Thymus (tissue), 14 donors: ENCODE measurements at places on chromosomes 2 and 18.

- DNase-seq = no peak
Measured at GRCh38 chr2:106284691-106285202, 90.6 kb upstream of the UXS1 start.

- no peak for DNase-seq
Measured at GRCh38 chr2:61470122-61470951, 550 bp downstream of the USP34 start.

GRCh38 chr2:58973811-58974281 lies 732.7 kb upstream of the FANCL start:
- DNase-seq = peak; percentile 16

- no peak for DNase-seq
Measured at GRCh38 chr2:191244350-191244749, 854 bp upstream of the MYO1B start.

- no peak for DNase-seq
Measured at GRCh38 chr2:112811841-112812306, 24.7 kb downstream of the IL1B start.

GRCh38 chr2:8142461-8142860 lies 539.4 kb upstream of the ID2 start:
- no peak for DNase-seq

DNA sequence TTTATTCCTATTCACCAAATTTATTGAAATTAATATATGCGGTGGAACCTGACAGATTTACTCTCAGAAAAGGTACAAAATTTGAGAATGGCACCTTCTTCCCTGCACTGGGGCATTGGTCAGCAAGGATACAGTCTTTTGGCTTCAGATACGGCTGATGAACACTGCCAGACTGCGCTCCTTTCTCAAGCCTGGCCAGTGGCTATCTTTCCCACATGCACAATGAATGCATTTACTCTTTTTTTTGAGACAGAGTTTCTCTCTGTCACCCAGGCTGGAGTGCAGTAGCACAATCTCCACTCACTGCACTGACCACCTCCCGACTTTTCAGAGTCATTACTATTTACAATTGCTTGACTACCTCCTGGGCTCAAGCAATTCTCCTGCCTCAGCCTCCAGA lies 61.6 kb downstream of the MOB4 start:
- DNase-seq = no peak

- no peak for DNase-seq
Measured at GRCh38 chr2:223915071-223915470, 30.1 kb downstream of the WDFY1 start.

- DNase-seq = no peak
Measured at GRCh38 chr2:174716785-174717184, 47.5 kb downstream of the CHRNA1 start.

GRCh38 chr18:78407466-78407844 lies 572.2 kb upstream of the SALL3 start:
- no peak for DNase-seq

DNA sequence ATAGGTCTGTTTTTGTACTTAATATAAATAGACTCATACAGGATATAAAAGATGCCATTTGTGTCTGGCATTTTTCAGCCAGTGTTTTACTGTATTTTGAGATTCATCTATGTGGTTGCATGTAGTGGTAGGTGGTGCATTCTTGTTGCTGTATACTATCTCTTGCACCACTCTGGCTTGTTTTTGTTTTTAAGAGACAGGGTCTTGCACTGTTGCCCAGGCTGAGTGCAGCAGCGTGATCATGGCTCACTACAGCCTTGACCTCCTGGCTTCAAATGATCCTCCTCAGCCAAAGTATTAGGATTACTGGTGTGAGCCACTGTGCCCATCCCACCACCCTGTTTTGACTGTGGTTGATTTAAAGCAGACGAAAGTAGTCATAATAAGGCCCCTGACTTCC lies 12.6 kb downstream of the HK2 start:
- DNase-seq = no peak

- no peak for DNase-seq
Measured at GRCh38 chr2:23449413-23449812, 64.4 kb downstream of the KLHL29 start.

DNA sequence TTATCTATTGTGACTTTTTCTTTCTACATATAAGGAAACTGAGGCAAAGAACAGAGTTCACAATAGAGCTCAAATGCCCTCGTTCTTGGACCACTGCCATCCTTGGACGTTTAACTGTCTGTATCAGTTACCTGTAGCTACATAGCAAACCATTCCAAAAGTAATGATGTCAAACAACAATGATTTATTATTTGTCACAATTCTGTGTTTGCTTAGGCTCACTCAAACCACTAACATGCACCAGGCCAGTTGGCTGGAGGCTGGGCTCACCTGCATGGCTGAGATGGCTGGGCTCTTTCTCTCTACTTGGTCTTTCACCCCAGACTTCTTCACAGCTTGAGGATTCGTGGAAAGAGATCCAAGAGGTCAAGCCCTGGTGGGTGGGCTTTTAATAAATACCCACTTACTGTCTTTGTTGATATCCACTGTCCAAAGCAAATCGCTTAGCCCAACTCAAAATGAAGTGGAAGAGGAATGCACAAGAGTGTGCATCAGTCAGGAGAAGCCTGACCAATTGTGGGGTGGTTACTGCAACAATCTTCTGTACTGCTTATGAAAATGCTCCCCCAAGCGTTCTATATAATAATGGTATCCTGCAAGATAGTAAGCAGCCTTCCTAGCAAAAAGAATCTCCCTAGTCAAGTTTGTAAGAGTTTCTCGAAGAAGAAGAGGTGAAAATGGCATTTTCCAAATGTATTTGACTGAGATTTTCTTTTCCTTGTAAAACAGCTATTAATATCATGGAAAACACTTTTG lies 163.5 kb upstream of the NT5C1B start:
- no peak for DNase-seq

DNA sequence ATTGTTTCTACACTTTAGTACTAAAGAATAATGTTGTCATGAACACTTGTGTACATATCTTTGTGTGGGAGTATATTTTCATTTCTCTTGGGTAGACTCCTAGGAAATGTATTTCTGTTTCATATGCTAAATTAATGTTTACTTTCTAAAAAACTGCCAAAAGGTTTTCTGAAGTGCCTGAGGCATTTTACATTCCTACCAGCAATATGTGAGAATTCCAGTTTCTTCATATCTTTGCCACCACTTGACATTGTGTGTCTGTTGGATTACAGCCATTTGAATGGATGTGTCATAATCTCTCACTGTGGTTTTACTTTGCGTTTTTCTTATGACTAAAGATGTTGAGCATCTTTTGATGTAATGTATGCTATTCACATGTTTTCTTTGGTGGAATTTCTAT lies 428.2 kb upstream of the KCNH7 start:
- no peak for DNase-seq

DNA sequence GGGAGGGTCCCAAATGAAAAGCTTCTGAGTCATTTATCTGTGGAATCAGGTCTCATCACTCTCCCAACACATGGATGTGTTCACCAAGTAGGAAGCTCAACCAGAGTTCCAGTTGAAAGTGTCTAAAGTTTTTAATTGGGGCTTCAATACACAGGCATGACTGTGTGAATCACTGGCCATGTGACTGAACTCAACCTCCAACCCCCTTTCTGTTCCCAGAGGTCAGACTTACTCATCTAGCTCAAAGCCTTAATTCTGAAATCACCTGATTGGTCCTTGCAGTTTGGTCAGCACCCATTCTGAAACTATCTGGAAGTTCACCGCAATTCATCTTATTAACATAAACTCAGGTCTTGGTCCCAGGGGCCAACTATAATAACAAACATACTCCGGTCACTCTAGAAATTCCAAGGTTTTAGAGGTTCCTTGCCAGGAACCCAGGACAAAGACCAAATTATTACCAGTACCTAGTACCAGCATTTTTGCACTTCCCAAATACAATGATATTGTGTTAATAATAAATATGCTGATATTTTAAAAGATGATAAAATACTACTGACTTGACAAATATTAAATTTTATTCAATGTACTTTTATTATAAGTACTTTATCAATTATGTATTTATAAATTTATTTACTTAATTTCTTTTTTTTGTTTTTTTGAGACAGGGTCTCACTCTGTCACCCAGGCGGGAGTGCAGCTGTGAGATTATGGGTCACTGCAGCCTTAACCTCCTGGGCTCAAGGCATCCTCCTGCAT lies 10.7 kb upstream of the RBM45 start:
- no peak for DNase-seq

- DNase-seq = no peak
Measured at GRCh38 chr18:36704156-36704555, 124.6 kb downstream of the TPGS2 start.

DNA sequence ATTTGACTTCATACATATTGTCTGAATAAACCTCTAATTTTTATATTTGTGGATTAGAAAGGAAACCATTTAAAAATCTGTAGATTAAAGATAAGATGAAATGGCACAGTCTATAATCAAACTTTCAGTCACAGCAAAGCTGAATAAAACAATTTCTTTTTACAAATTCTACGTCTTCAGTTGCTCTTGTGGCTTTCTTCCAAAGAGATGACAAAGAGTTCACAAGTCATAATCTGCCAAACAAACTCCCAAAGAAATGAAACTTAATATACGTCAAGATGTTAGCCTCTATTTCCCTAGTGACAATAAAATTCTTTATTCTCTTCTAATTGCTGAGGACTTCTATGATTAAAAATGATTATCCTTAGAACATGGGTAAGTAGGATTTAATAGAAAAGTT lies 66.3 kb downstream of the FIGN start:
- no peak for DNase-seq

GRCh38 chr2:15763106-15763821 lies 171.6 kb downstream of the DDX1 start:
- DNase-seq = no peak

- no peak for DNase-seq
Measured at GRCh38 chr2:15594291-15595256, 2.9 kb downstream of the DDX1 start.

DNA sequence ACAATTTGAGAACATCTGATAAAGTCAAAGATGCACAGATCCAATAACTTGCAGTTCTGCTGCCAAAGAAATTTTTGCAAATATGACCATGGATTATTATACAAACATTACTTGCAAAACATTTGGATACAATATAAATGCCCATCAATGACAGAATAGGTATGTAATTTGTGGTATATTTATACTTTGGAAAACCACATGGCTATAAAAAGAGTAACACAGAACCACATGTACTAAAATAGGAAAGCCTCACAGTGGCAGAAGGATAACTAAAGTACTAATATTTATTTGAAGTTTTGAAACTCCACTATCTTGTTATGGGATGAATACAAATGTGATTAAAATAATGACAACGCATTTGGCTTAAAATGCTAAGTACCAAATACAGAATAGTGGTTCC lies 51.8 kb upstream of the DNAJC10 start:
- no peak for DNase-seq

DNA sequence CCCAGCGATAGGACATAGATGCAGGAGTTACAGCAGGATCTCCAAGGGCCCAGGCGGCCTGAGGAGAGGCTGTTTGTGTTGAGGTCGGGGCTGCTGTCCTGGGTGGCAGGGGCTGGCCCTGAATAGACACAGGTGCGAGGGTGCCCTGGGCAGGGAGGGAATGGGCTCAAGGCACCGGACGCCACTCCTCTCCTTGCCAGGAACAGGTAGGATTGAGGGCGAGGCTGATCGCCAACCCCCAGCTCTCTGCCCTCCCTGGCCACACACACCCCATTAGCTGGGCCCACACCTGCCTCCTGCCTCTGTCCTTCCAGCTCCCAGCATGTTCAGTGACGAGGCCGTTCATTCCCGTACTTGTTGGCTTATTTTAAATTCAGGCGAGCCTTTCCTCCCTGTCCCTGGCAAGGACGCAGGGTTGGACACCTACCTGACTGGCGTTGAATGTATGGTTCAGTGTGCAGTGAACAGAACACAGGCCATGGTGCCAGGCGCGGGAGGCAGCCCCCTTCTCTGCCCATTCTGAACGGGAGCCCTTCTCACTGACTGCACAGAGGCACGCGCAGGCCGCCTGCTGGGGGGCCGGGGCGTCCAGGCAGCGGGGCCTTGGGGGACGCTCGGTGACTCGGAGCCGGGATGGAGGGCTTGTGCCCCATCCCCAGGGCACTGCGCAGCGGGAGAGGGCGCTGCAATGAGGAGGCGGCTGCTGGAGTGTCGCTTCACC lies 41.3 kb upstream of the SNED1 start:
- DNase-seq = no peak

- no peak for DNase-seq
Measured at GRCh38 chr2:137206069-137206468, 440.7 kb downstream of the THSD7B start.

GRCh38 chr2:213288913-213289700 lies 4.8 kb downstream of the SPAG16 start:
- DNase-seq = no peak

- DNase-seq = no peak
Measured at GRCh38 chr2:68521037-68521436, 53.7 kb downstream of the APLF start.

- no peak for DNase-seq
Measured at GRCh38 chr2:237859082-237859433, 365 bp upstream of the RAMP1 start.

DNA sequence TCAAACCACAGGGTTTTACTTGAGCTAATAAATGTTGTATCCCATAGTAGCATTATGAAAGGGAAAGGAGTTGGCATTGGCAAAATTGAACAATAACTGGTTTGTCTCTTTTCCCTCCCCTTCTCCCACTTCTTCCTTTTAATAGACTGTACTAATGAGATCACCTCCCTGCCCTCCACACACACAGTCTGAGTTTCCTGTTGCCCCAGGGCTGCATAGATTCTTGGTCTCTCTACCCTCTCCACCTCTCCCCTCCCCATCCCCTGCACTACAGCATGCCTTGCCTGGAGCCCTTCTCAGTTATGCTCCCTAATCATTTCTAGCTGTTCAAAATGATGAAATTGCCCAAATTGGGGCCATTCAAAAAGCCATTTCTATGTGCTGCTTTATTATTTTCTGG lies 37.2 kb upstream of the NEMP2 start:
- DNase-seq = no peak

DNA sequence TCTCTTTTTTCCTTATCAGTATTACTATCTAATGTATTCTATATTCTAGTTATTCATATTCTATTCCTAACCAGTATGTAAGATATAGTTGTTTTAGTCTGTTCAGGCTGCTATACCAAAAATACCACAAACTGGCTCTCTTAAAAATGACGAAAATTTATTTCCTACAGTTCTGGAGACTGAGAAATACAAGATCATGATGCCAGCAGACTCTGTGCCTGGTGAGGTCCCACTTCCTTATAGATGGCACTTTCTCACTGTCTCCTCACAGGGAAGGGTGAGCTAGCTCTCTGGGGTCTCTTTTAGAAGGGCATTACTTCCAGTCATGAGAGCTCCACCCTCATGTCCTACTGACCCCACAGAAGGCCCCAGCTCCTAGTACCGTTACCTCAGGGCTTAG lies 4.8 kb upstream of the ARHGAP15 start:
- no peak for DNase-seq
